Fibroblast of gingiva (primary cell): ENCODE measurements at places on chromosomes 4 and X.

DNA sequence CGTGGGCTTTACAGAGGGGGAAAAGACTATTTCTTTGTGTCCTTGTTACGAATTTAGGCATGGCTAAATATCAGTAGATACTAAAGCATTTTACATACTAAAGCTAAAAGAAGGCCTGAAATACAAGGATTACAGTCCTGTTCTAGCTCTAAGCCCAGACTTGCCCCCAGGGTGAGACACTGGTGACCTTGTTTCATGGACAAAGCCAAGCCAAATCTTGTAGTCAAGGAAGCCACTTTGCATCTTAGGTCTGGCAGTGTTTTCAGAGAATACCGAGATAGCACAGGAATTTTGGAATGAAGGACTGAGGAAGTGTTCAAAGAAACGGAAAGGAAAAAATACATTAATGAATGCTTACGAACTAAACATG lies 733 bp upstream of the G3BP2 start:
- DNase-seq, result no peak

GRCh38 chr4:24831637-24832036 lies 36.3 kb downstream of the SOD3 start:
- no peak for DNase-seq

- DNase-seq, result no peak
Measured at GRCh38 chrX:42047886-42048285, 124.5 kb upstream of the CASK start.

DNA sequence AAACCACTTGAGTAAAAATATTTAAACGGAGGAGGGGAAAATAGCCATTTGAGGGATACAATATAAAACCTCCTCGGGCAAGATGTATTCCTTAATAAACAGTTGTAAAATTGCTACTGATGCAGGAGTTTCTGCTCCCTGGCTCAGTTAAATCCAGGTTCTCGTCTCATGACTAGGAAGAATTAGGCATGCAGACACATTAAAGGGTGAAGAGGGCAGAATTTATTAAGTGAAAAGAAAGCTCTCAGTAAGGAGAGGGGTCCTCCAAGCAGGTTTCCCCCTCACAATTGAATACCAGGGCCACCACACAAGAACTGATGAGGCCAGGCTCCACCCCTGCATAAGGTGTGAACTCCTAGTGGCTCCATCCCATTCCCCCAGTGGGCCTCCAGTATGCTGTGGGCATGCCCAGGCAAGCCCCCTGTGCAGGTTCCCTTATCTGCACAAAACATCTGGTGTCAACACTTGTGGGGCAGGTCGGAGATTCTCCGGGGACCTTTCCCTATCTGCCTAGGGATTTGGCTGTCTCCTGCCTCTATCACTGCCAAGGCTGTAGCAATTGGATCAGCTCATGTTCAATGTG lies 80.4 kb downstream of the HS6ST2 start:
- DNase-seq, result no peak

- peak; percentile 53 for DNase-seq
Measured at GRCh38 chrX:132292793-132293192, 73.5 kb upstream of the RAP2C start.

DNA sequence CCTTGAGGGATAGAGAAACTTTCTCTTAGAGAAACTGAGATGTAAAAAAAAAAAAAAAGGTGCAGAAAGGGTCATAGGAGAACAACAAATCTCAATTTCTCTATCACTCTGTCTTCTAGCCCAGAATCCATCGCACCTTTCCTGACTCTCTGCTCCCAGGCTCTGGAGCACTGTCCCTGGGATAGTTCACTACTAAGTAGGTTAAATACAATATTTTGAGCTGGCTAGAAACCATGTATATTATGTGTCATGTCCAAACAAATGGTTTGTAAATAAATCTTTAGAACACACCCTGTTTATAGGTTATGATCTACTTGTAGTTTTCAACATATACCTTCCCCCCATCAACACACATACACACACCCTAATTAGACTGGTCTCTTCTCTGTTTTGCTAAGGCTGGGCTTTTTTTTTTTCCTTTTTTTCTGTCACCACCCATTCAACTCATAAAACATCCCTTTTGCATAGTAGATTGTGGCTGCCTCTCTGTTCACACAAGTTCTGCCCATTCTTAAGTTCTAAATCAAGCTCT lies 124.4 kb downstream of the KLHL13 start:
- DNase-seq, result no peak

GRCh38 chrX:4710618-4711433 lies 997.4 kb upstream of the PRKX start:
- no peak for DNase-seq

DNA sequence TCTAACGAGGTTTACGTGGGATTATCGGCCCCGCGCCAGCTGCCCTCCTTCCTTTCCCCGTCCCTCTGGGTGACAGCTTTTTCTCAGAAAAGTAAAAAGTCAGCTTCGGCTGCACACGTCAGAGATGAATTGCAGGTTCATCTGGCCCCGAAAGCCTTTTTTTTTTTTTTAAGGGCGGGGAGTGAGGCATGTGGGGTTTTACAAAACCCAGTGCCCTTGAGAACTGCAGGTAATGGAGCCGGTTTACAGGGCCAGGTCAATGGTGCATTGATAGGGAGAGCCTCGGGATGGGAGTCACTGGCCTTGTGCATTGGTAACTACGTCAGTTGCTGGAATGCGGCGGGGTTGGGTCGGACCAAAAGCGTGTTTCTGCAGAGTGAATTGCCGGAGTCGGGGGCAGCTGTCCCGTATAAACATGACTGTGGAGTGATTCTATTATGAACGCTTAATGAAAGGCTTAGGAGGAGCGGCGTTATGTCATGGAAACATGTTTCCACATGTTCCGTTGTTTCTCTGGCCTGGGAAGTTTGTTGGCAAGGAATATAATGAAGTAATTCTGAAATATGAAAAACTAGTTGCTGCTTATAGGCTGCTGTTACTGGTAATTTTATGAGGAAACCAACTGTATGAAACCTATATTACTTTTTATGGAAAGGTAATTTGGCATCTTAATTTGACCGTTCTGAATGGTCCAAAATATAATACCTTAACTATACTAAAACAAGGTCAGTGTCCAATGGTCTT lies 1.1 kb downstream of the HSPA4L start:
- DNase-seq, result peak; percentile 72
